ENCODE measurements at places on chromosomes 3 and 15. TPM values are rescaled to one million over a fixed set of nuclear protein-coding genes. Genes with fewer than 3 reads are reported as not detected.
A peak's percentile ranks its signal among the peaks of the same experiment; 100 is the strongest.

- no peak for DNase-seq
Measured at GRCh38 chr3:125236331-125236903, 23.9 kb upstream of the SLC12A8 start.

EXD1 gene
- total RNA-seq = not detected

DNA sequence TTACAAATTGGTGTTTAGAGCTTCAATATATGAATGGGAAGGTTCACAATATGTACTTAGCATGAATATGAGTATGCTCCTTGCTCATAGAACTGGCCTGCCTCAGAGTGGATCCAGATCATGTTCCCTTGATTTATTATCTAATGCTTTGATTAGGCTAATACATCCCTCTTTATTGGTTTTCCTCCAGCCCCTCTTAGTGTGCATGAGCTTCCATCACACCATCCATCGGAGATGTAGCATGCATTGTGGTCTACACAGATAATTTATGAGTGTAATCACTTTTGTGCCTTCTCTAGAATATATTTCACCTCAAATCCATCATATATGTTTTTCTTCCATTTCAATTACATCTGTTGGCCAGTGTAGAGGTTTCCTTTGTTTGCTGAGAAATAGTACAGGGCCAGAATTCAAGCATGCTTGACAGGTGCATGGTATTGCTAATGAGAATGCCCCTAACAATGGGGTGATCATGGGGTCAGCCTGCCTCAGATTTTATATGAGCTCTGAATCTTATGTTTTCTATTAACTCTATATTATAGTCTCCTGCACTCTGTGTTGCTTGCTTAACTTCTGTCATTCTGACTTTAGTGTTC lies 786.4 kb upstream of the ARPP21 start:
- DNase-seq = no peak

CNTN4 gene
- total RNA-seq = 22.1 TPM

GRCh38 chr3:150635526-150635925 lies 32.4 kb downstream of the SELENOT start:
- DNase-seq = no peak

DNA sequence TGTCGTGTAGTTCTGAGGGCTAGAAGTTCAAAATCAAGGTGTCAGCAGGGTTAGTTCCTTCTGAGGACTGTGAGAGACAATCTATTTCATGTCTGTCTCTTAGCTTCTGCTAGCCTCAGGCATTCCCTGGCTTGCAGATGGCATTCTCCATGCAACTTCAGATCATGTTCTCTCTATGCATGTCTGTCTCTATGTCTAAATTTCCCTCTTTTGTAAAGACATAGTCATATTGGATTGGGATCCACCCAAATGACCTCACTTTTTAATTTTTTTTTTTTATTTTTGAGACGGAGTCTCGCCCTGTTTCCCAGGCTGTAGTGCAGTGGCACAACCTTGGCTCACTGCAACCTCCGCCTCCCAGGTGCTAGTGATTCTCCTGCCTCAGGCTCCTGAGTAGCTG lies 104.6 kb downstream of the RAP2B start:
- no peak for DNase-seq

- DNase-seq = peak; percentile 42
Measured at GRCh38 chr15:92645051-92645631, 10.4 kb downstream of the FAM174B start.

GRCh38 chr15:26628879-26629529 lies 143.9 kb downstream of the GABRB3 start:
- DNase-seq = no peak

ZBBX gene
- total RNA-seq = not detected

FILIP1L gene
- total RNA-seq = 41.5 TPM

- DNase-seq = no peak
Measured at GRCh38 chr15:25536801-25537611, 98.2 kb upstream of the UBE3A start.

- no peak for DNase-seq
Measured at GRCh38 chr3:186989429-186989828, 59.1 kb downstream of the ST6GAL1 start.

- no peak for DNase-seq
Measured at GRCh38 chr3:94115482-94115881, 52.6 kb downstream of the NSUN3 start.

- no peak for DNase-seq
Measured at GRCh38 chr3:119990888-119991287, 103.4 kb downstream of the GSK3B start.

LRRC34 gene
- 0.49 TPM for total RNA-seq

CPEB1 gene
- total RNA-seq = 10.6 TPM

DNA sequence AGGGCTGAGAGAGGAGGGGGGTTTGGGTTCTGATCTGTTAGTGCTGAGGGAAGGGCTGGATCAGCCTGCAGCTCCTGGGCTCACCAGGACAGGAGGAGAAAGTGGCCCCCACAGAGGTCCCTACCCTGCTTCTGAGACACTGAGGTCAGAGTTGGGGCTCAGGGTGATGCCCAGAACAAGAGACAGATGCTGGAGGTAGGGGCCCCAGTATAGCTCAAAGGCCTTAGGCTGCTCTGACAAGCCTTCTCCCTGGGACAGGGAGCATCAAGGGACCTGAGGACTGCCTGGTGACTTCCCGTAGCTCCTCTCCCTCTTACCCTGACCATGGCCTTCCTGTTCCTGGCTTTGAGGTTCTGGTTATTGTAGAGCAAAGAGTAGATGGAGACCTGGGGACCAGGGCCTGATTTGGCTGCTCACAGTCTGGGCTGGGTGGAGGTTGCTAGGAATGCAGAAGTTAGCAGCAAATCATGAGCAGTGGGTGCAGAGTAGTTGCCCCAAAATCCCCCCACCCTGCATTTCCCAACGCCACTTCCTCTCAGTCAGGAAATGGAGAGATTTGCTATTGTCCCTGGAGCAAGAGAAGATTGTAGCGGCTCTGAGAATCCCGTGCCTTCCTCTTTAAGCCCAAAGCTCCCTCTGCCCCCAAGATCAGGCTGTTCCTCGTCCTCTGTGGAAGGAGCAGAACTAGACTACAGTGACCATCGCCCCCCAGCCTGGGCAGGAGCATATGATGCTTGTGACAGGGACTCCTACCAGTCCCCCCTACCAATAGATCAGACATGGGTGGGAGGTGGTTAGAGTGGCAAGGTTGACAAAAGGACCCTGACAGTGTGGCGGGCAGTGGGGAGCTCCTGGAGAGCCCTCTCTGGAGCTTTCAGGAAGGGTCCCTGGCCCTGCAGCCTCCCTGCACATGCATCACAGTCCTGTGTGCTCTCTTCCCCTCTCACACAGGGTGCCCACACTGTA lies 47.4 kb upstream of the SEC22A start:
- no peak for DNase-seq

NEK10 gene
- not detected for total RNA-seq

GRCh38 chr3:169143506-169143905 lies 520.0 kb downstream of the MECOM start:
- DNase-seq = no peak

DNA sequence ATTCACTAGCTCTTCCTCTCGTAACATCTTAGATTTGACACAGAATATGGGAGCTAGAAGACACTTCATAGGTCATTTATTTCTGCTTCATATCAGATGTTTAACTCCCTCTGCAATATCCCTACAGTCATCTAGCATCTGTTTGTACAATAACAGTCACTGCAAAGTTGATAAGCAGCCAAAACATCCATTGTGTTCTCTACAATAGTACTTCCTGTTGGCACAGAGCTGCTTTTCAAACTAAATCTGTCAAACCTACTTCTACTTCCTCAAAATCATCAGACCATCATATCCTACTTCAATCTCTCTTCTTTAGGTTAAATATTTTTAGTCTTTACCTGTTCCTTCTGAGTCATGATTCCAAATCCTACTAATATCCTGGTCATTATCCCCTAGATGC lies 233.2 kb downstream of the FGF12 start:
- DNase-seq = no peak

GRCh38 chr15:40927873-40928806 lies 1.0 kb upstream of the DLL4 start:
- no peak for DNase-seq

GRCh38 chr15:79953951-79954444 lies 17.0 kb downstream of the BCL2A1 start:
- DNase-seq = no peak

CASR gene
- total RNA-seq = not detected

DNA sequence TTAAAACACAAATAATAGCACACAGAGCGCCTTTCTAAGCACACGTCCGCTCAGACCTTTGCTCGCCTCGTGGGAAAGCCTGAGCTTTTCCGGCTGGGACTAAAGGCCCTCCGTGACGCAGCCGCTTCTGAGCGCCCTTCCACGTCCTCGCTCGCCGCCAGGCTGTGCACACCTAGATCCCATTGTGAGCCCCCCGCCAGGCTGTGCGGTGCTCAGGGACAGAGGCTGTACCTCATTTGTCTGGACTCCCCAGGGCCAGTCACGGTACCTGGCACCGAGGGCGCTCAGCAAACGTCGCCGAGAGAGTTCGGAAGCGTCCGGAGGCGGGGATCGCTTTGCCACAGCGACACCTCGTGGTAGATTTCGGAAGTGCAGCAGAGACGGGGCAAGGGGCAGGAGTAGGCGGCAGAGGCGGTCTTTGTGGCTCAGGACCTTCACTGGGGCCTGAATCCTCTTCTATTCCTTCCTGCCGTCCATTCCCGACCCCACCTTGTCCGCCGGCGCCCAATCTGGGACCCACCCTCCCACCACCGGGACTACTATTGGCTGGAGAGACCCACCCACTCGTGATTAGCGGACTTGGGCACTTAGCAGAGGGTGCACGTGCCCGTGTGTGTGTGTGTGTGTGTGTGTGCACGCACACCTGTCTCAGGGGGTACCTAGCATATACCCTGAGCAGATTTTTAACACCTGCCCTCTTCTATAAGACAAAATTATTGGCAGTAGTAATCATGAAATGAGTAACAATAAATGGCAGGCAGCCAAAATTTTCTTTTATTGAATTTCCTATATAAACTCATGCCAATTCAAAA lies 65.6 kb downstream of the RHCG start:
- DNase-seq = no peak

Data from vagina (tissue), 2 donors.